Fibroblast of skin of left quadriceps (primary cell): ENCODE measurements at places on chromosomes 2 and 18.

DNA sequence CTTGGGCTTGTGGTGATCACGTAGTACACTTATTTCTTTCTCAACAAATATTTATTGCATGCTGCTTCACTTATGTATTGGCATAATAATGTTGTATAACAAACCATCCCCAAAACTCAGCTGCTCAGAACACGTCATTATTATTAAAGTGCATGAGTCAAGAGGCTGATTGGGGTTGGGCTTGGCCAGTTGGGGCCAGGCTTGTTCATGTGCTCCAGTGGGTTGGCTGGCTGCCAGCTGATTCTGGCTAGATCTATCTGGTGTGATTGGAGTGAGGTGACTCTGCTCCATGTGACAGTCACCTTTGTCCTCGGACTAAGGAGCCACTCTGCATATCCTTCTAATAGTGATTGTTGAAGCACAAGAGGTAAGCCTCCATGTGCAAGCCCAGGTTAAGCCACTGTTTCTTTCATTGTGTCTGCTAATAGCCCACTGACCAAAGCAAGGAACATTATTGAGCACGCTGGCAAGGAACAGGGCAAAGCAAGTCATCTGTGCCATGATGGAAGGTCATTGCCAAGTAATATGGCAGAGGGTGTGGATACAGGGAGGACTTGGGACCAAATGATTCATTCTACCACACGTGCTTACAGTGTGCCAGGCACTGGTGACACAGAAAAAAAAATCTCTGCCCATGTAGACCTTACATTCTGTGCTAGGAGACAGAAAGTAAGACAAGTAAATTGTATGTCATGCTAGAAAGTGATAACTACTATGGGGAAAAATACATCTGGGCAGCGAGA is 63.3 kb upstream of the TMEM182 start:
- no peak for DNase-seq

GRCh38 chr2:208366215-208367127 is 40.1 kb upstream of the PTH2R start:
- DNase-seq, result no peak

DNA sequence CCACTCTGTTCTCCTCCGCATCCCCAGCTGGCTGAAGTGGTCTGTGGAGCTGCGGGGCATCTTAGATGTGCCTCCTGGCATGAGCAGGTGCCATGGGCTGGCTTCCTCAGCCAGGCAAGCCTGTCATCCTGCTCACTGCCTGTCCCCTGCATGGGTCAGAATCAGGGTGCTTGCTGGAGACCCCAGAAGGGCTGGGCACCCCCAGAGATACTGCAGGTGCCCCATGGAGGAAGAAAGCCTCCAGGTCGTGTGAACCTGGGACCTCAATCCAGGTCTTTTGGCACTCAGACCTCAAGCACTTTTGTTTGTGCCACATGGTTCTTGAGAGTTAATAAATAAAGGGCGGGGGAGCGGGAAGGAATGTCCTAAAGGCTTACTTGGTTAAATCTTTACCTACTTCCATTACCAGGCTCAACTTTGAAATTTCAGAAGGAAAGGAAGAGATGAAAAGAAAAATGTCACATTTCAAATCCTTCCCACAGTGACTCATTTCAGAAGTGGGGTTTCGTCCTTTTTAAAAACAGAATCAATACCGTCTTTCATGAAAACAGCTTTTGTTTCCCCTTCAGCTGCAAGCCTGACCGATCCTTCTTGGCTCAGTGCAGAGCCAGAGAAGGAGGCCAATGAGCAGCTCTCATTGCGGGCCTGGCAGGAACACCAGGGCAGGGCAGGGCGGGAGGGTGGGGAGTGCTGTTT is 69.9 kb downstream of the RHOB start:
- no peak for DNase-seq

GRCh38 chr18:58792086-58792485 is 72.6 kb upstream of the ZNF532 start:
- DNase-seq, result no peak
